Occipital lobe (tissue), 3 donors: ENCODE measurements at places on chromosomes 7 and 10. TPM values are rescaled to one million over a fixed set of nuclear protein-coding genes. Genes with fewer than 3 reads are reported as not detected.

Gene NPSR1
- not detected for total RNA-seq

Gene MORN4
- 36.8 TPM for total RNA-seq

Gene CDK1
- 21.7 TPM for total RNA-seq

Gene XRCC2
- total RNA-seq = 2.0 TPM

Gene SLC12A9
- total RNA-seq = 30.1 TPM

Gene SVOPL
- 0.78 TPM for total RNA-seq

Gene IGFBP3
- total RNA-seq = 4.2 TPM

Gene CH25H
- 0.78 TPM for total RNA-seq

Gene TSPAN12
- total RNA-seq = 7.2 TPM

Gene DLX6
- 0.62 TPM for total RNA-seq

Gene CUL1
- 60.2 TPM for total RNA-seq

Gene TRIL
- 10.9 TPM for total RNA-seq

Gene TBC1D12
- 64.7 TPM for total RNA-seq

Gene CARD11
- 0.31 TPM for total RNA-seq

Gene SEMA3D
- 4.4 TPM for total RNA-seq

Gene SUN3
- not detected for total RNA-seq

Gene PNLIP
- not detected for total RNA-seq
